Hematopoietic multipotent progenitor cell treated with erythropoietin and hydrocortisone succinate and interleukin-3 and kit ligand, for 8 days (in vitro differentiated cells): ENCODE measurements at places on chromosomes 4 and X.

DNA sequence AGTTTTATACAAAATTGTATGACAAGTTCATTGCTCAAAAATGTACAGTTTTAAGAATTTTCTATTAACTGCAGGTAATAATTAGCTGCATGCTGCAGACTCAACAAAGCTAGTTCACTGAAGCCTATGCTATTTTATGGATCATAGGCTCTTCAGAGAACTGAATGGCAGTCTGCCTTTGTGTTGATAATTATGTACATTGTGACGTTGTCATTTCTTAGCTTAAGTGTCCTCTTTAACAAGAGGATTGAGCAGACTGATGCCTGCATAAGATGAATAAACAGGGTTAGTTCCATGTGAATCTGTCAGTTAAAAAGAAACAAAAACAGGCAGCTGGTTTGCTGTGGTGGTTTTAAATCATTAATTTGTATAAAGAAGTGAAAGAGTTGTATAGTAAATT is 131.0 kb downstream of the TET2 start:
- no peak for DNase-seq

GRCh38 chrX:55030271-55031205 is at the start of gene ALAS2:
ALAS2 (minus strand) TSS chrX:55030977; CDS start chrX:55026000, 4,977 bp downstream.
- peak; percentile 72 for DNase-seq

DNA sequence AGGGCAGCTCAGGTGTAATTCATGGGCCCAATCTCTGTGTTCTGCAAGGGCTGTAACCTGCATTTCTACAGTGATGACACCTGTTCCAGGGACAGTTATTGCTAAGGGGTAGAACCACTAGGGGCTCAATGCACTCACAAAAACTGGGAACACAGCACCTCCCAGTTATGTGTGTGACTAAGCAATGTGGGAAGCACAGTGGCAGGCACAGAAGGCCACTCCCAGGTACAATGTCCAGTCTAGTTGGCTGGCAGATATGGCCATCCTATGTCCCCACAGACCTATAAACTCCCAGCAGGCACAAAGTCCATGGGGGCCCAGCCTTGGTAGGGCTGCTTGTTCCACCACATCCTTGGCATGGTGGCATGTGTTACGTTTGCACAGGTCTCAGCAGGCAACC is 25.7 kb downstream of the CXCL13 start:
- no peak for DNase-seq

- DNase-seq = no peak
These were observed 208.9 kb downstream of the FAM47A start for GRCh38 chrX:33923262-33923661.

DNA sequence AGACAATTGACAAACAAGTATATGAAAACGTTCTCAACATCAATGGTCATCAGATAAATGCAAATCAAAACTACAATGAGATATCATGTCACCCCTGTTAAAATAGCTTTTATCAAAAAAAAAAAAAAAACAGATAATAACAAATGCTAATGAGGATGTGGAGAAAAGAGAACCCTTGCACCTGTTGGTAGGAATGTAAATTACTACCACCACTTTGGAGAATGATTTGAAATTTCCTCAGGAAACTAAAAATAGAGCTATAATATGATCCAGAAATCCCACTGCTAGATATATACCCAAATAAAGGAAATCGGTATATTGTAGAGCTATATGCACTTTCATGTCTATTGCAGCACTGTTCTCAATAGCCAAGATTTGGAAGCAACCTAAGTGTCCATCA is 470.6 kb upstream of the FSTL5 start:
- DNase-seq = no peak
